Stimulated activated naive CD8-positive, alpha-beta T cell treated with anti-CD3 and anti-CD28 coated beads, Interleukin-15, amount 100 ng/mL, for 72 hours (primary cell): ENCODE measurements at places on chromosomes 5 and 9.

GRCh38 chr9:107210775-107211174 lies 72.3 kb upstream of the RAD23B start:
- no peak for DNase-seq

DNA sequence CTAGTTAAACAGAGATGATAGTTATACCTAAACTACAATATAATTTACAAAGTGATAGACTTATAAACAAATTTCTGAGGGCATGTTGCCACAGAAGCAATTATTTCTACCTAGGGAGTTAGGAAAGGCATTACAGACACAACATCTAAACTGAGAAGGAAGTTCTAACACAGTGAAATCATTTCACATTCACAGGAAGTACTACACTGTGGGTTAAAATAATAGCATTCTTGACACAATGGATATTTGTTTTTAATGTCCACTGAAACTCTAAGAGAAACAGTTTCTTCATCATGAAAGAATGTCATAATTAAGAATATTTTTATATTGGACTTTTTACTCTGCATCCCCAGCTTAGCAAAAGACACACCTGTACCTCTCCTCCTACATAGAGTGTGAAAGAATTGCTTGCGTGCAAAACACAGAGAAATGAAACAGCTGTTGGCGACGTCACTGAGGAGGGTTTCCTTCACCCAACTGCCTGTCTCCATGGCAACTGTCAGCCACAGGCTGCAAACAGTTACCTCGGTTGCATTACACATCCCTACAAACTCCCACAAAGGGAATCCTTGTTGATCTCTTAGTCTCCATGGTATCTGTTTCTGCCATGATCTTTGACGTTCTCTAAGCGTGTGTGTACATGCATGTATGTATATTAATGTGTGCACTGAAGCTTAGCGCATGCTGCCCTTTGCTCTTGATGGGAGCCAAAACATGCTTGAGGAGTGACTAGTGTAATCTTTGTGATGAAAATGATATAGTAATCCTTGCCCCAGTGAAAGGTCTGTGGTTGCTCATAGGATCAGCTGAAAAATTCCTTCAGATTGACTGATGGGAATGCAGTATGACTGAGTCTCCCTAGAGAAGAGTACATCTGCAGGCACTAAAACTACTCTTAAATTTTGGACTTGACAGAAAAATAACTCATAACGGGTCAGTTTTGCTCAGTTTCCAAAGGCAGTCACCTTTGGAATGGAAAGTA lies 168.5 kb downstream of the ACTL7B start:
- no peak for DNase-seq

DNA sequence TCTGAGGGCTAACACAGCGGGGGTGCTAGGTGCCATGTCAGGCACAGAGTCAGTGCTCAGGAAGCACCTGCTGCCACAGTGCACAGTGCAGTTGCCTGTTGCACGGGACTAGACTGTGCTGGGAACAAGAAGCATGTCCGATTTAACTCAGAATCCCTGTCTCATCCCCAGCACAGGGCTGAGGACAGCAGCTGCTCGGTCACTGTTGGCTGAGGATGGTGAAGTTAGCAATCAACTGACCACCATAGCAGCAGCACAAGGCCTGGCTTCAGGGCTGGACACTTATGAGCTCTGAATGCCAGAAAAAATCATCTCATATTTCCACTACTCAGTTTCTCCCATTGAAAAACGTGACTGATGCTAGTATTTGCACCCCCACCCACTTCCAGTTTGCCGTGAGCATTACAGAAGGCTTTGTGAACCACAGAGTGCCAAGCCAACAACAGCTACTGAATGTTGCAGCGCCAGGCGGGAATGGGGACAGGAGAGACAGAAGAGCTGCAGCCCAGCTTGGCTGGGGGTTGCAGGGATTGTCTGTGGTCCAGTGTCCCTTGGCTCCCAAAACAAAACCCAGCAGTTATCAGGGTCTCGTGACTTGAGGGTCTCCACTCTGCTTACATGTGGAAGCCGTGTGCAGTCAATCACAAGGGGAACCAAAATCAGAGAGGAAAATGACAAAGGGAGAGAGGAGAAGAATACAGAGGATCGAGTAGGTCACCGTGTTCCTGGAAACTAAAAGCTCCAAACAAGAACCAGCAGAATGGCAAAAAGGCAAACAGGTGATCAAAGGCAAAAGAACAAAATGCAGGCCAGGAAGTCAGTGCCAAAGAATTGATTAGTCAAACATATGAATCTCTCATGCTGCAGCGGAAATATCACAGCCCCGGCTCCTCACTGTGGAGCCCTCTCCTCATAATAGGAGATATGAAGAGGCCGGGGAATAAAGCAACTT lies 155.6 kb downstream of the CRB2 start:
- DNase-seq: no peak

GRCh38 chr5:54066433-54066832 lies 243.9 kb downstream of the ARL15 start:
- DNase-seq: no peak

- DNase-seq: no peak
These were observed 84.0 kb upstream of the SLC25A48 start for GRCh38 chr5:135750506-135750905.

DNA sequence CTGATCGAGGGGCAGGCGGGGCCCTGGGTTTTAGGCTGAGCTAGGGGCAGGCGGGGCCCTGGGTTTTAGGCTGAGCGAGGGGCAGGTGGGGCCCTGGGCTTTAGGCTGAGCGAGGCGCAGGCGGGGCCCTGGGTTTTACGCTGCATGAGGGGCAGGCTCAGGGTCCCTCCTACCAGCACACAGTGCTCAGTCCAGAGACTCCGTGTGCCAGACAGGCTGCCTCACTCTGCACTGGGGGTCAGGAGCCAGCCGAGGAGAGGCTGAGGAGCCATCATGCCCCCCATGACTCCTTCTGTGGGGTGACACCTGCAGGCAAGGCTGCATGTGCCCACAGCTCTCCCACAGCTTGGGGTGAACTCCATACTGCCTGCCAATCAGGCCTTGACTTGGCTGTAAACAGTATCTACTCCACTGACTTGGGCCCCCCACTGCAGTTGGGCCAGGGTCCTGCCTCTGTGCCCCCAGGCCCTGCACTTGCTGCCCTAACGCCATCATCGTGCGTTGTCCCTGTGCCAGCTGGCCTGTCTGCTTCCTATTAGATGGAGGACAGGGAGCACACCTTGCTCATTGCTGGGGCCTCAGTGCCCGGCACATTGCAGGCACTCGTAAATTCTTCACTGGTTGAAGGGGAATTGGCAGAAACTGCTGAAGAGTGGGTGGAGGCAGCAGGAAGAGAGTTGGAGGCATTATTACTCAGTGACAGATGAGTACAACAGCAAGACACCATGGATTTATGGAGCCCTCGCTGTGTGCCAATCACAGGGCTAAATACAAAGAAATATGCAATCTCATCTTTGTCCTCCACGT lies 78.6 kb downstream of the AMBP start:
- no peak for DNase-seq

- no peak for DNase-seq
These were observed 139.2 kb upstream of the SMIM23 start for GRCh38 chr5:171646102-171647042.

DNA sequence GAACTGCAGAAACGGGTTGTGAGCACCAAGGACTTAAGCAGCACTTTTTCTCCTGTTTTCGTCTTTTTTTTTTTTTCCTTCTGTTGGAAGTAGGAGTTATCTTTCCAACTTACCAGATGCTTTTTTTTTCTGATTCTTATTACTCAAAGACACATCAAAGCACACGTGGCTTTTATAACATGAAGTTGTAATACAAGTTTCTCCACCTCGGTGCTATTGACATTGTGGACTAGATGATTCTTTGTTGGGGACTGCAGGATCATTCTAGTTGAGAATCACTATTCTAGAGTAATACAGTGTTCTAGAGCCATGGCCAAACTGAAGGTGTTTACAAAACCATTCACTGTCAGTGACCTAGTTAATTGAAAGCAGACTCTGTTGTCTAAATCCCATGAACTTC lies 51.5 kb downstream of the MYO10 start:
- DNase-seq: no peak

- no peak for DNase-seq
These were observed 36.6 kb downstream of the DROSHA start for GRCh38 chr5:31495336-31495735.
